ENCODE measurements at places on chromosomes 1 and 21.

- DNase-seq = no peak
Observed at GRCh38 chr1:203722909-203723308, 42.1 kb upstream of the LAX1 start.

- no peak for DNase-seq
Observed at GRCh38 chr1:79041666-79042065, 35.1 kb upstream of the ADGRL4 start.

DNA sequence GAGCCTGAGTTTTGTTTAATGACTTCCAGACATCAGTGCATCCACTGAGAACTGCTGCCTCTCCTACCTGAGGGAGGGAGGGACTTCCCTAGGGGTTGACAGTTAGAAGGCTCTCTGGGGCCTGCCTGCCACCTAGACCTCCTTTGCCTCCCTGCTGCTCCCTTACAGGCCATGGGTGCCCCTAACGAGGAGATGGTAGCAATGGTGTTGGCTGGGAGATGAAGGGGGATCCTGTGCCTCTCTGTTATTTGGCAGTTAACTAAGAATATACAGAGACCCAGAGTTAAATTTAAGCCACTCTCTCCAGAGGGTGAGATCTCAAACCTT, 66.1 kb downstream of the UBE2U start:
- no peak for DNase-seq

GRCh38 chr21:17428484-17428869, 84.4 kb upstream of the CXADR start:
- DNase-seq = no peak

GRCh38 chr1:116087628-116088027, 23.6 kb upstream of the MAB21L3 start:
- DNase-seq = no peak

DNA sequence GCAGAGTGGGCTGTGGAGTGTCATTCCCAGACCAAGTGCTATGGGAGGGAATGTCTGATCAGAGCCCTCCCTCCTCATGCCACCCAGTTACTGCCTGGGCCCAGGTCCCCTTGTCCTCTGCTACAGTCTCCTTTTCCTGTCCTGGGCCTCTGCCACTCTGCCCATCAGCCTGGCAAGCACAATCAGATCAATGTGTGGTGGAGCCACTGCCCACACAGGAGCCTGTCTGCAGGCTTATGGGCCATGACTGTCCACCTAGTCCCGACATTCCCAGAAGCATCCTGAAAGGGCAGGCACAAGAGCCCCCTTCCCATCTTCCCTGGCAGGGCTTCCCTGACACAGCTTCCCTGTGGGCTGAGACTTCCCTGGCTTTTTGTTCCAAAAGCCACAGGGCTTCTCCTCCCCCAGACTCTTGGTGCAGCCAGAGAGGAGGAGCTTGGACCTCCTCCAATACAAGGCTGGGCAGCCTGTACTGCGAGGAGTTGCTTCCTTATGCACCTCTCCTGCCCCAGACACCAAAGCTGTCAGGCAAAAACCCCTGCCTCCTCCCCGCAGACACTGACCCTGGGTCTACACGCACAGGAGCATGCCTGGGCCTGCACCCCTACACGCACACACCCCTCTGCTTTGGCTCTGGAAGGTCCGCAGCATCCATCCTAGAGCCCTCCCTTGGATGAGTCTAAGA, 29.2 kb upstream of the CNTN2 start:
- DNase-seq = no peak

GRCh38 chr21:38621132-38621531, 122.9 kb upstream of the ERG start:
- DNase-seq = no peak

DNA sequence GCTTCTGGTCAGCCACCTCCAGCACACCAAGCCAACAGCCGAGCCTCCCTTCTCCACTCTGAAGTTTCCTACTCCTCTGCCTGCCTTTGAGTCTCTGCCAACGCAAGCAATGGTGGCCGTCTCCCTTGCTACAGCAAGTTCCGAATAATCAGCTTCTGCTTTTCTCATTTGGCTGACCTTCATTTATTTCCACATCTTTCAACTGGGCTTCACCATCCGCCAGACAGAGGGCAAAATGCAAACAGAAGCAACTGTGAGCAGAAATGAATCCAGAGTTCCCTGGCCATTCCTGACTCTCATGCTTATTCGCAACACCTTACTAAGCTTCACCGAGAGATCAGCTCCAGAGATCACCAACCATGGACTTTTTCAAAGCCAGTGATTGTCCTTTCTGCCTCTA, 621.0 kb downstream of the NPHP4 start:
- no peak for DNase-seq

- no peak for DNase-seq
Observed at GRCh38 chr1:175388285-175388684, 195.7 kb upstream of the KIAA0040 start.

- no peak for DNase-seq
Observed at GRCh38 chr1:8214501-8215173, 103.3 kb upstream of the SLC45A1 start.

DNA sequence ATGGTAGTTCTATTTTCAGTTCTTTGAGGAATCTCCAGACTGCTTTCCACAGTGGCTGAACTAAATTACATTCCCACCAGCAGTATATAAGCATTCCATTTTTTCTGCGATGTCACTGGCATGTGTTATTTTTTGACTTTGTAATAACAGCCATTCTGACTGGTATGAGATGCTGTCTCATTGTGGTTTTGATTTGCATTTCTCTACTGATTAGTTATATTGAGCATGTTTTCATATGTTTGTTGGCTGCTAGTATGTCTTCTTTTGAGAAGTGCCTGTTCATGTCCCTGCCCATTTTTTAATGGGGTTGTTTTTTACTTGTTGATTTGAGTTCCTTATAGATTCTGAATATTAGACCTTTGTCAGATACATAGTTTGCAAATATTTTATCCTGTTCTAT, 87.9 kb downstream of the RPS6KC1 start:
- no peak for DNase-seq

GRCh38 chr1:147598621-147599361, 57.5 kb downstream of the BCL9 start:
- peak; percentile 17 for DNase-seq

GRCh38 chr1:14612256-14612655, 13.8 kb downstream of the KAZN start:
- no peak for DNase-seq

All from activated CD4-positive, alpha-beta T cell treated with anti-CD3 and anti-CD28 coated beads, Interleukin-2, amount 50 U/mL, for 4 hours (primary cell).